Right renal cortex interstitium (tissue), 3 donors: ENCODE measurements at places on chromosomes 2 and 18.
A peak's percentile ranks its signal among the peaks of the same experiment; 100 is the strongest.

- no peak for DNase-seq
These were observed 18.0 kb downstream of the C2orf74 start for GRCh38 chr2:61179701-61180639.

GRCh38 chr2:163338270-163338669, 397.5 kb downstream of the FIGN start:
- no peak for DNase-seq

- DNase-seq = no peak
These were observed 130.6 kb downstream of the FMNL2 start for GRCh38 chr2:152465541-152465940.

DNA sequence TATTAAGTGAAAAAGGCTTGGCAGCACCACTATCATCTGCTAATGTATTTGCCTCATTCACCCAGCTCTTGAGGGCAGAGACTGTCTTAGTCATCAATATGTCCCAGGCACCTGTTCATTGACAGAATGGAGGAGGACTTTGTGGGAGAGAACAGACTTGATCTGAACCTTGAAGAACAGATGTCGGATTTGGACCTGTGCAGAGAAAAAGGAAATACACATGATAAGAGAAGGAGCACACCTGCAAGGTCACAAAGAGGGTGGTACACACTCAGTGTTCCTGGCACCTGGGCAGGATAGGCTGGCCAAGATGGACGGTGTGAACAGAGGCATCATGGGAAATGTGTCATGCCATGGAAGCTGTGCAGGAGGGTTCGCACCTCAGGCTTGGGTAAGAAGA, 7.4 kb upstream of the MGAT4A start:
- DNase-seq = no peak

DNA sequence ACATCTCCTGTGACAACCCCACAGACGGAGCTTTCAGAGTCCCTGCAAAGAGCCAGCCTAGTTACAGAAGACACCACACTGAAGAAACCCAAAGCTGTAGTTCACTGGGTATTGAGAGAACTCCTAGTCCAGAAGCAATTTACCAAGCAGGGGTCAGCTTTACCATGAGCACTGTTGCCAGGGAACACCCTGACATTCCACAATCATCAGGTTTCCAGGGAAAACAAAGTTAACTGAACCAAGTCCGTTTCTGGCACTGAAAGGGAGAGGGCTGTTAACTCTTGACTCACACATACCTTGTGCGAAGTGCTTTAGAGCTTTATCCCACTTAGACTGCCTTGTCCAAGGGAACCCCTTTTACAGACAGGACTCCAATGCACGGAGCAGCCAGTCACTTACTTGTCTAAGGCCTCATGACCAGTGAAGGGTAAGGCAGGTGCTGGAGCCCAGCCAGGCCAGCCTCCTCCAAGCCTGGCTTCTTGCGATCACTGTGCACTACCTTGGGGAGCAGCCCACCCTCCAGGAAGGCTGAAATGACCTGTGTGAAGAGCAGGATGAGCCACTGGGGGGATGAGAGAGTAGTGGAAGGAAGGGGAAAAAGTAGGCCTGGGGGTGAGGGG, 53.9 kb downstream of the REEP1 start:
- DNase-seq = peak; percentile 52

DNA sequence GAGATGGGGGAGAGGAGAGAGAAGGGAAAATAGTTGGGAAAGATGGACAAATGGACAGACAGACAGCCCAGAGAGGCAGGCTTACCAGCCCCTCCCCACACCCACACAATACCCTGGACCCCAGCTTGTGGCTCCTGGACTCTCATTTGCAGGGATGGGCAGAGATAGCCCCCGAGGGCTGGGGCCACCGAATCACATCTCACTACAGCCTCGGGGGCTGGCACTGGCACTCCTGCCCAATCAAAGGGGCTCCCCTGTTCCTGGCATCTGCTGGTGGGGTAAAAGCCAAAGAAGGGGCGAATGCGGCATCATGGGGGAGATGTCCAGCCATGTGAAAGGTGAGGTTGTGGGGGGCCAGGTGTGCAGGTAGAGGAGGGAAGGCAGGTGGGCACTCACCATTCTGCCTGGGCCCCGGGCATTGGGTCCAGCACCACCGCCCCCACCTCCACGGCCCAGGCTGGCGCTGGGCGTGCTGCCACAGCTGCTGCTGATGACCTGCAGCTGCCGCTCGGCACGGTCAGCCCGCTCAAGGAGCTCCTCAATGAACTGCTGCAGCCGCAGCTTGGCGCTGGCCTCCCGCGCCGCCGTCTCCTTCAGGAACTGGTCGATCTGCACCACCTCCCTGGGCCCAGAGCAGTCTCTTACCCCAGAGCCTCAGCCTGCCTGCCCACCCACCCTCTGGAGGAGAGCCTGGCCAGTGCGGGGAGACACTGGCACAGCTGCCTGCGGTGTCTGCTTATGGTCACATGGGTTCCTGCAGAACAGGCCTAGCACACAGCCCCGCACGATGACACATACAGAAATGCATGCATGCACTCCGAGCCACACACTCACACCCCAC, 18.0 kb downstream of the FBXO41 start:
- no peak for DNase-seq

- DNase-seq = no peak
These were observed 73.1 kb upstream of the ZNF521 start for GRCh38 chr18:25425024-25425423.

DNA sequence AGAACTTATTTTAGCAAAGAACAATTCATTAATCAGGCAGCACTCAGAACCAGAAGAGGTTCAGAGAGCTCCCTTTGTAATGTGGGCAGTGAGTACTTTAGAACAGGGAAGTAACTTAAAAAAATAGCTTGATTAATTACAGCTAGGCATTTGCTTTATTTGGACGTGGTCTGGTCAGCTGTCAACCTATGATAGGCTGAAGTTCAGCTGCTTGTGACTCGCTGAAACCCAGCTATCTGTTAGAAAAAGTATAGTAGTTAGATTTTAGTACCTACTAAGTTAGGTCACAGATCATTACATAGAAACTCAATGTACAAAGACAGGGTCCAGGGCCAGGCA, 40.0 kb downstream of the PKDCC start:
- DNase-seq = no peak

DNA sequence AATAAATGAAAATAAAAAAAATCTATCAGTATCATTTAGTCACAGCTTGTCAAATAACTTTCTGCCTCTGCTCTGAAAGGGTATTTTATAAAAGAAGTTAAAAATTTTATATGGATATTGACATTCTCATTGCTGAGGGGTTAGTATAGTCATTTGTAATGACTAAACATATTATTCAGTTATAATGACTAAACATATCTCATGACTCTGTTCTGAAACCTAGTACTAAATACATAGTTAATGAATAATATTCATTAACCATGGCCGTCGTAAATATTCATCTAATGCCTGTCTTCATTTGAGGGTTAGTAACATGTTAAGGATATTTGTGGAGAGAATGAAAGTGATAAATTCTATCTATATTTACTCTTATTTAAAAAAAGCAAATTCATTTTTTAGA, 69.1 kb upstream of the MAP4K3 start:
- no peak for DNase-seq

- no peak for DNase-seq
These were observed 7.2 kb downstream of the MTHFD2 start for GRCh38 chr2:74205596-74205995.

DNA sequence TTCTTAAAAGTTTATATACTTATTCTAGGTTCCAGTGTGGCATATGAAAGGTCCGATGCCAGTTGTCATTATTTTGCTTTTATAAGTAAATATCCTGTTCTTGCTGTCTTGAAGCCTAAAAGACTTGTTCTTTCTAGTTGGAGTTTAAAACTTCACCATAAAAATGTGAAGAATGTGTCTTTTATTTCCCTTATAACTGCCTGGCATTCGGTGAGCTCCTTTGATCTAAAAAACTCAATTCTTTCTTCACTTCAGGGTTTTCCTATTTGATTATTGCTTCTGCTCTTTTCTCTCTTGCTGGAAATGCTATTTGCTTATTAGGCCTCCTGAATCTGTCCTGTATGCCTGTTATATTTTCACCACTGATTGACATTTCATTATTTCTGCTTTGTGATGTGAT, 51.6 kb downstream of the TSPYL6 start:
- no peak for DNase-seq

- DNase-seq = no peak
These were observed 314.8 kb upstream of the SALL3 start for GRCh38 chr18:78664848-78665247.

DNA sequence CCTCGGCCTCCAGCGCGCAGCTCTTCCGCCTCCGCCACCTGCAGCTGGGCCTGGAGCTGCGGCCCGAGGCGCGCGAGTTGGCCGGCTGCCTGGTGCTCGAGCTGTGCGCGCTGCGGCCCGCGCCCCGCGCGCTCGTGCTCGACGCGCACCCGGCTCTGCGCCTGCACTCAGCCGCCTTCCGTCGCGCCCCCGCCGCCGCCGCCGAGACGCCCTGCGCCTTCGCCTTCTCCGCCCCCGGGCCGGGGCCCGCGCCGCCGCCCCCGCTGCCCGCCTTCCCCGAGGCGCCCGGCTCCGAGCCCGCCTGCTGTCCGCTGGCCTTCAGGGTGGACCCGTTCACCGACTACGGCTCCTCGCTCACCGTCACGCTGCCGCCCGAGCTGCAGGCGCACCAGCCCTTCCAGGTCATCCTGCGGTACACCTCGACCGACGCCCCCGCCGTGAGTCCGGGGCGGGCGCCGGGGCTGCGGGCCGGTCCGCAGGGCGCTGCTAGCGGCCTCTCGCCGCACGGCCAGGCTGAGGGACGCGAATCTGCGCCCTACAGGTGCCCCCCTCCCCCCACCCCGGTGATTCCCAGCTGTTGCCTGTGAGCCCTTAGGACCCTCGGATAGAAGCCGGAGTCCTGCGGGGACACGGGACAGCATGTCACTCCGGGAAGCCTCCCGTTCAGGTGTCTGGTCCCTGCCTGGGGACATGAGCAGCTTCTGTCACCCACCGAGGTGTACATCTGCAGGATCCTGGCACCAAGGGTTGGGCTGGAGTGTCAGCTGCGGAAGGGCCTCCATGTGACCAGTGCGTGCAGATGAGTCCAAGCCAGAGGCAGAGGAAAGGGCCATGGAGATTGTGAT, 616 bp downstream of the RNPEPL1 start:
- DNase-seq = no peak

- no peak for DNase-seq
These were observed 3.5 kb downstream of the NBEAL1 start for GRCh38 chr2:203018181-203018580.

GRCh38 chr2:104945866-104946265, 92.0 kb downstream of the POU3F3 start:
- no peak for DNase-seq

DNA sequence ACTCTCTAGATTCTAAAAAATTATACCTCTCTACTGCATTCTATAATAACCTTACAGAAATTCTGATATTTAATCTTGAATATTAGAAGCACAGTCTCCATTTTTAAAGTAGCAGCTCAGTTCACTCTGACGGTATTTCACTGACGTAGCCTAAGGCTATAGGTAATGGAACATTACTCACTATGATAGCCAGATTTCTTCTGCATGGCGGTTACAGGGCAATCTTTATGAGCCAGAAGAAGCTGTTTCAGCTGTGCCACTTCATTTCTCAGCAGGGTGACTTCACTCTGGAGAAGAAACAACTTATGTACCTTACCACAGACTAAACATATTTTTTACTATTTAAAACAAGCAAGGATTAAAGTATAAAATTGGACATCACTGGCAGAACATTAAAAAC, 75.3 kb upstream of the CHN1 start:
- no peak for DNase-seq

- DNase-seq = no peak
These were observed 26.7 kb upstream of the ALLC start for GRCh38 chr2:3631161-3631850.

DNA sequence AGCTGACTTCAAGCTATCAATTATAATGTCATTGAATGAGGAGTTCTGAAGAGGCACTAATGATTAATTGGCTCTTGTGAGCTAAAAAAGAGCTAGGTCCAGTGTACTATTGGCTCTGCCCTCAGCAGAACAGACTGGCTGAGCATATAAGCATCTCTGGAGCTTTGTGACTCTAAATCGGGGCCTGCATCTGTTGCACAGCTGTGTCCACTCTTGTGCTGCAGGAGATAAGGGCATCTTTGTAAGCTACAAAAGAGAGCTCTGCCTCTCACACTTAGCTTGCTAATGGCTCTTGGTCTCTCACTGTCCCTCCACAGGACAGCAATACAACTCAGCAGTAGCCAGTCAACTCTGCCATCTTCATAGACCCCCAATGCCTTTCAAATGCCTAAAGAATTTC, 61.5 kb upstream of the L3MBTL4 start:
- DNase-seq = no peak

DNA sequence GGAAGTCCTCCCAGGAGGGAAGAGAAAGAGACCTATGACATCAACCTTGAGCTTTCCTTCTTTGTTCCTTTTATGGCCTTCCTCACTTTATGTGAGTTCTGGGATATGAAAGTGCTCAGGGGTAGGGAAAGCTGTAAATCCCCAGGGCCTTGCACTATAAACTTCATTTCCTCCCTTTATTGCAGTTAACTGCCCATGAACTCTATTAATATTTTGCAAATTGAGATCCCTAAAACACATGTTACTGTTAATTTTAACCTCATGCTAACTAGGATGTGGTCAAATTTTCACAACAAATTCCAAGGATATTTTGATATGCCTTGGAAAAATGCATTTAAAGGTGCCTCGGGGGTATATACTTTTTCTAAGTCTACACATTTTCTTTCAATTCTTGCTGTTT, 359.9 kb downstream of the OSR1 start:
- DNase-seq = no peak

GRCh38 chr2:228401065-228401912, 219.8 kb upstream of the SPHKAP start:
- no peak for DNase-seq

DNA sequence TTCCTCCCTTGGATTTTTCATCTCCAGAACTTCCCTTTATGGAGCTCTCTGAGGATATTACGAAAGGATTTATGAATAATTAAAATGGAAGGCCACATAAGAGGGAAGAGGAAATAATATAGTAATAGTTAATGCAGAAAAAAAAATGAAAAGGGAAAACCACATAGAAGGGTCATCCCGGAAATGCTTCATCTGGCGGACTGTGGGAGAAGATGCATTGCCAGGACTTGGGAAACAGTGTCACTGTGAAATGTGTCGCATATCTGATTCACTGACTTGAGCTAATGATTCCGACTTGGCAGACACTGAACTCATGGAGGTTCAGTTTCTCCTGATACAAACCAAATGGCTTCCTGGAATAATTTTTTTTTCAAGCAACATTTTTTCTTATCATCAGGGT, 129.9 kb upstream of the RMP24 start:
- DNase-seq = no peak

DNA sequence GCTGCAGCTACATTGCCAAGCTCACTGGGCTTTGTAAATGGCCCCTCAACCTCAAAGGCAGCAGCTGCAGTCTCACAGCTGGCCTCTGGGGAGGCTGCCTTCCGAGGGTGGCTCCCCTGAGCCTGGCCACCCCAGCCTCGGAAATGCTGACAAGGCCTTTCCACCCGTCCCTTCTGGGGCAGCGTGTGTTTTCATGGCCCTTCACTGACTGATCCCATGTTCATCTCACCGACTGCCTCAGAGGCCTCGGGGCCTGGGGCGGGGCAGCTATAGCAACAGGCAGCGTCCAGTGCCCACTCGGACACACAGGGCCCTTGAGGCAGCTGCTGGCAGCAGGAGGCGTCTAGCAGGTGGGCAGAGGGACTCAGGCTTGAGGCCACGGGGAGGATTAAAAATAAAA, 149.7 kb downstream of the GLI2 start:
- DNase-seq = no peak
